ENCODE measurements at places on chromosomes 12 and 14.

DNA sequence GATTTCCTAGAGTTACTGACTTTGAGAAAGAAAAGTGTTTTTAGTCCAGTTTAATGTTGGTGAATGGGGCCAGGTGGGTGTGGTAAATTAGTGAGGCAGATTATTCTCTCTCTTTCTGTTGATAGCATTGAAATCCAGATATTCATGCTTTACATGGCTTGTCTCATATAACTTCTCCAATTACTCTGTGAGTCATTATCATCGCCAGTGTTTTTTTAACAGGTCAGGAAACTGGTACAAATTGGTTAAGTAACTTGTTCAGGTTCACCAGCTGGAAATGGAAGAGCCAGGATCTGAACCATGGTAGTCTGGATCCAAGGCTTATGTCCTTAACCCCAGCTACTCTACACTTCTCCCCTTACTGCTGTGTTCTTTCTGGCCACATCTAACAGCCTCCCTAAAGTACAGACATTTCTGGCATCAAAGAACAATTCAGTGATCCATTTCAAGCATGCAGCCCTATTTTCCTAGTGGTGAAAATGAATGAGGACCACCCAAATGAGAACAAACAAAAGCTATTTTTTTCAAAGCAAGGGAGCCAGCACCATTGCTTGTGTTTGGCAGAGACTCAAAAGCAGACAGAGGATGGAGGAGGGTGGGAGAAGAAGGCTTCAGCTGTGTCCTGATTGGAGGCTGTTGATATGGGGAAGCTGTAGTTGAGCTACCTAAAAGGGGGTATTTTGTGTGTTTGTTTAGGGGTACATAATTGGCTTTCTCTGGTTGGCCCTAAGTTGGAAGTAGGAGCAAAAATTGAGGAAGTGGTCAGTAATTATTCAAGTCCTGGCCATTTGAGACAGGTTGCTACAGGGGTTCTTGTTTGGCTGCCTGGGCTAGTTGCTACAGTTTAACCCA lies 1.7 kb downstream of the IRAK3 start:
- DNase-seq, result peak; percentile 14

- no peak for DNase-seq
Observed at GRCh38 chr12:11891346-11891745, 179.4 kb upstream of the BCL2L14 start.

- peak; percentile 86 for DNase-seq
Observed at GRCh38 chr12:89140141-89140540, 212.2 kb downstream of the DUSP6 start.

GRCh38 chr14:75835156-75835725 lies 146.6 kb downstream of the TGFB3 start:
- DNase-seq, result no peak

GRCh38 chr12:52005218-52005902 lies 1.4 kb upstream of the TAMALIN start:
- DNase-seq, result no peak

- DNase-seq, result no peak
Observed at GRCh38 chr14:50471838-50472465, 60.4 kb downstream of the MAP4K5 start.

DNA sequence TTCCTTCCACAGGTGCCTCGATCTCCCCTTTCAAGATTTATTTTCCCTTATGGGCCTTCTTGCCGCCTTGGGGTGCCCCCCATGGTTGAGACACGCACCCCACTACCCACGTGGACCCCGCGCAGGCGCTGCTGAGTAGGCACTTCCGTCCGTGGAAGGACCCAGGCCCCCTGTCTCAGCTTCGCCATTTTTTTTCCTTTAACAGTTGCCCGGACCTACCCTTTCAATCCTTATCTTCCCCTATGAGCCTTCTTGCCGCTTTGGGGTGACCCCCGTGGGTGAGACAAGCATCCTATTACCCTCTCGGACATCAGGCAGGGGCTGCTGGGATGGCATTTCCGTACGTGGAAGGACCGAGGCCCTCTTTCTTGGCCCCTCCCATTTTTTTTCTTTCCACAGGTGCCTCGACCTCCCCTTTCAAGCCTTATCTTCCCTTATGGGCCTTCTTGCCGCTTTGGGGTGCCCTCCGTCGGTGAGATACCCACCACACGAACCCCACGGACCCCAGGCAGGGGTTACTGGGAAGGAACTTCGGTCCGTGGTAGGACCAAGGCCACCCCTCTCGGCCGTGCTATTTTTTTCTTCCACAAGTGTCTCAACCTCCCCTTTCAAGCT lies 268.2 kb downstream of the ALG10 start:
- DNase-seq, result no peak

DNA sequence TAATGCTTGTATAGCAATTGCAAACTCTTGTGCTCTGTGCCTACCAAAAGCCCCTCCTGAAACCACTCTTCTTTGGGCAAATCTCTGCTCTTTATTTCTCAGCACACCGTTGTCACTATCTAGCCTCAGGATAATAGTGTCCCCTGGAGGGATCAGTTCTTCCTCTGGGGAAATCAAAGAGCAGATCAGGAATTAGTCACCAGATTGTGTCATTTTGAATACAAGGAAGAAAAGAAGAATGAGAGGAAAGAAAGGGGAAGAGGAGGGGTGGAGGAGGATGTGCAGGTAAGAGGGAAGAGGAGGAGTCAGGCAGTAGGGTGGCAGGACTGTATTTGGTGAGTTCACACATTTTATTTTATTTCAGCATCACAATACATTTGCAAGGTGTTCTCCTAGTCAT lies 256.4 kb downstream of the GRIN2B start:
- DNase-seq, result no peak

GRCh38 chr12:1691123-1692007 lies 495 bp downstream of the ADIPOR2 start:
- peak; percentile 47 for DNase-seq

GRCh38 chr12:105279460-105280056 lies 43.6 kb upstream of the APPL2 start:
- peak; percentile 51 for DNase-seq

GRCh38 chr12:107320929-107321631 lies 227.7 kb upstream of the CRY1 start:
- peak; percentile 8 for DNase-seq

DNA sequence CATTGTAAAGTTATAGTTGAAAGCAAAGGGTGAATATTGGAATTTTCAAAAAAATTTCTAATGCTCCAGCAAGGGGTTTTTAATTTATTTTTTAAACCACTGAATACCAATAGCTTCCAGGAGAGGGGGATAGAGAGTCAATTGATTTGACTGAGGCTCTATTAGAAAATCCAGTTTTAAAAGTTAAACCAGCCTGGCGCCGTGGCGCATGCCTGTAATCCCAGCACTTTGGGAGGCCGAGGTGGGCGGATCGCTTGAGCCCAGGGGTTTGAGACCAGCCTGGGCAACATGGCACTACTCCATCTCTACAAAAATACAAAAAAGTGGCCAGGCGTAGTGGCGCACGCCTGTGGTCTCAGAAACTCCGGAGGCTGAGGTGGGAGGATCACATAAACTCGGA lies 150.1 kb downstream of the SLC38A4 start:
- DNase-seq, result peak; percentile 56

DNA sequence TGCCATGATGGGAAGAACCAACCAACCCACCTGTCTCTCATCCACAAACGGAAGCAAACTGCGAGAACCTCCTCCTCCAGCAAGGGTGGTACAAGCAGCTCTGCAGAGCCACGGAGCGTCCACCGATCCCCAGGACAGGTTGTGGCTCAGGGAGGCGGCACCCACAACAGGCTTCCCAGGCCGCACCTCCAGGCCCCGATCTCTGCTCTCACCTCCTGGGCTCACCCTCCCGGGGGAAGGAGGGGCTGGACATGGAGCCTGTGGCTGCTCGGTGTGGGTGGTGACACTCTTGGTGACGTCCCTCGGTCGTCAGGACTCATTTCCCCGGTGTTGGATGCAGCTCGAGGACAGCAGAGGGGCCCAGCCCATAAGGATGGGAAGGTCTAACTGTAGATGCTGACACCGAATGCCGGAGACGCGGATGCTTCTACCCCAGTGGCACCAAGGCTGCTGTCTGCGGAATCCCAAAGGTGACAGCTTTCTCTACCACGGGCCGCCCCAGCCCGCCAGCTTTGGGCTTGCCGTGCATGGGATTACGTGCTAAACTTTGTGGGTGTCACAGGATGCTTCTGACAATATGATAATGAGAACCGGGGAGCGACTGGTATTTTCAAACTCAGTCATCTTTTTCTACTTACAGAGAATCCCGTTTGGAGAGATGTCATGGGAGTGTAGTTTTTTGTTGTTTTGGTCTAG lies 58.0 kb downstream of the STX2 start:
- no peak for DNase-seq

DNA sequence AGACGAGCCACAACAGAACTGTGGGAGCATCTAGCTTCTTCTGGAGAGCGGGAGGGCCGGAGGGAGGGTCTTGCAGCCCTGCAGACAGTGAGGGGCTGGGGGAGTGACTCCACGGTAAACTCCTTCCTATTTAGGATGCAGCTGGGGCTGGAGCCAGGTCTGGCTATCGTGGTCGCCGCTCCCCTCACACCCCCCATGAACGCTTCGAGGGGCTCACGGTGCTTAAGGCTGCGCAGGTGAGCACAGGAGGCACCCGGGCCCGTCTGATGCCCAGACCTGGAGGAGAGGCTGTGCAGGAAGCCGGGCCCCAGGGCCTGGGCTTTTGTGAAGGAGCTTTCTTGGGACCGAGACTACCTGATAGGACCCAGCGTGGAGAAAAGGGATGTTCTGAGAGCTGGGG lies 3.9 kb upstream of the GNB3 start:
- DNase-seq, result no peak

DNA sequence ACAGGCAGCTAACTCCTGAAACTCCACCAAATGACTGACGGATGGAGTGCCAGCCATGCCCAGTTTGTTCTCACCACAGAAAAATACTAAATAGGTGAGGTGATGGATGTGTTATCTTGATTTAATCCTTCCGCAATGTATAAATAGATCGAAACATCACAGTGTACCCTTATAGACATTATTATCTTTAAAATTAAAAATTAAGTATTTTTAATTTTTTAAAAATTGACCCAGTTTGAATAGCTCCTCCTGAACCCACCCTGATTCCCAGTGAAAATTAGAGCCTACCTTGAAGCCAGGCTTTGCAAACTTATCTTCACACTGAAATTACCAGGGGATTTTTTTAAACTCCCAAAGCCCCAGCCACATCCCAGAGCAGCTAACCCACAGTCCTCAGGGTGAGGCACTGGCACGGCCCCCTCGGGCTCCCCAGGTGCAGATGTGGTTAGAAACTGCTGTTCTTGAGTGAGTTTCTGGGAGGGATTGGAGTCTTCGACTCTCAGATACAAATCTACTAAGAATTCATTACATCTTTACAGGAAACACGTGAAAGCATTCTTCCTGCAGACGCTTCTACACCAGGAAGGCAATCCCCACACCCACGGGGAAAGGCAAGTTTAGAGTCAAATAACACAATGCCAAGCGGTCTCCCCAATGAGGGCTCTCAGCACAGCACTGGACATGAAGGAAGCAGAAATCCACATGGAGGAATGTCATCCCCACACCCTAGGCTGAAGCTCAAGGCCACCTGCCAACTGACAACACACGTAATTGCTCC lies 126.4 kb downstream of the RIMBP2 start:
- no peak for DNase-seq

- no peak for DNase-seq
Observed at GRCh38 chr12:103513875-103514274, 18.1 kb upstream of the C12orf42 start.
